ENCODE measurements at places on chromosomes 4 and X.
A peak's percentile ranks its signal among the peaks of the same experiment; 100 is the strongest.

DNA sequence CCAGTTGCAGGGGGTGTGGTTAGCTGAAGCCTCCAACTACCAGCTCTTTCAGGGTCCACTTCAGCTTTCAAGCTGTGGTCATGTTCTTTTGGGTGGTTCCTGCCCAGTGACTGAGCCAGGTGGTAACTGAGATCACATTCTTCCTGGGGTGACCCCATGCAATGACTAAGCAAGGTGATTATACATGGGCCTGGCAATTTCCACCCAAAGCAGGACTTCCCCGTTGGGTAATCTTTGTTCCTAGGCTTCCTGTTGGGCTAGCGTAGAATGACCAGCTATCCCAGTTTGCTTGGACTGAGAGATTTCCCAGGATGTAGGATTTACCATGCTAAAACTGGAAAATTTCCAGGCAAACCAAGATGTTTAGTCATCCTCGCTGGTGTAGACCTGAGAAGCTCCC, 18.4 kb upstream of the MAGEB17 start:
- DNase-seq = no peak

DNA sequence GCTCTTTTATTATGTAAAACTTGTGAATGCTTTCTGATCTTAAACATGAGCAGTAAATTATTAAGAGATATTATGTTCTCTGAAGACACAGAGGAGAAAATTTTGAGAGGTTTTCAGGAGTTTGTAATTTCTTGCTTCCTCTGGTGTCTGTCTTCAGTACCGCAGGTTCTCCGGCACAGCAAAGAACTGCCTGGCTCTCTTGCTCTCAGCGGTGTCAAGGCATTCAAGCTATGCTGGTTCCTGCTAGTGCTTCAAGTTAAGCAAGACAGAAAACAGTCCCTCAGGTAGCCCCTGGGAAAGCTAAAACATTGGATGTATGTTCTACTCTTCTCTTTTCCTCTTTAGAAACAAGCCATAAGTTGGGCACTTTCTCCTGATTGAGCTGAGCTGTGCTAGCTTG, 120.2 kb upstream of the CENPE start:
- DNase-seq = no peak

GRCh38 chr4:91359041-91360031, 944.4 kb upstream of the GRID2 start:
- no peak for DNase-seq

- peak; percentile 2 for DNase-seq
Measured at GRCh38 chr4:81030061-81030980, at the start of gene BMP3. BMP3 (plus strand) TSS chr4:81030708; CDS start chr4:81031285, 577 bp downstream.

DNA sequence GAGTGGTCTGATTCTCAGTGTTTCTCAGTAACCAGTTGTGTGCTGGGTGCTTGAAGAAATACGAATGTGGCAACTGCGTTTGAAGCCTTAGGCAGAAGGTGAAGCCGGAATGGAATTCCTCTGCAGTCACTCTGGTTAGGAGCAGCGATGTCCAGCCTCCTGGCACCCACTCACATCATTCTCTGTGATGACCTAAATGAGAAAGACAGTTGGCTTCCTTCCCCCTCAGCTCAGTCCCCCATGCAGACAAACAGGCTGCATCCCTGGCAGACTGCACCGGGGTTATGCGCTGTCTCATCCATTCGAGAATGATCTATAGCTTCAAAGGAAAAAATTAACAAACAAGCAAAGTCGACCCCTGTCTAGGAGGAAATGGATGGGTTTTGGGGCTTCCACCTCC, 170.1 kb upstream of the SCML1 start:
- no peak for DNase-seq

DNA sequence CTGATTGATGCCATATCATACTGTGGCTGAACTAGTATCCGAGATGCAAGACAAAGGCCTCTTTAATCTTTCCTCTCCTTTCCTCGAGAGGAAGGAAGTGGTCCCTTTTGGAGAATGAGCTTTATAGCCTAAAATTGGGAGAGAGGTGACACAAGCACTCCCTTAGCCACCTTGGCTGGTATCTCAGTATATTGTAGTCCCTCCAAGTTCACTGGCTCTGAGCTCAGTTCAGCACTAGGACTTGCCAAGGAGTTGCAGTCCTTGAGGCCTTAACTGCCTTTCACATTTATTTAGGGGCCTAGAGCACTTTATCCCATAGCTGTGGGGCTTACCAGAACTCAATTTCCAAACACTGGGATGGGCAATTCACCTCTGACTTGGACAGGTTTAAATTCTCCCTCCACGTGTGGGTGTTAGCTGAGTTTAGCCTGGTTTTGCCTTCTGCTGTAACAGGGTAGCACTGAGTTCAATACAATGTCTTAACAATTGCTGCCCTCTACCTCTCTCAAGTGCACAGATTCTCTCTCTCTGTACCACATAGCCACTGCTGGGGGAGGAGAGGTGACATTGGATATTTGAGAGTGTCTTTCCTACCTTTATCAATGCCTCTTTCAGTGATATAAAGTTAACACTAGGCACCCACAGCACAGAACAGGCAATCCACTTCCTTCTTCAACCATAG, 216.4 kb downstream of the TECRL start:
- no peak for DNase-seq

DNA sequence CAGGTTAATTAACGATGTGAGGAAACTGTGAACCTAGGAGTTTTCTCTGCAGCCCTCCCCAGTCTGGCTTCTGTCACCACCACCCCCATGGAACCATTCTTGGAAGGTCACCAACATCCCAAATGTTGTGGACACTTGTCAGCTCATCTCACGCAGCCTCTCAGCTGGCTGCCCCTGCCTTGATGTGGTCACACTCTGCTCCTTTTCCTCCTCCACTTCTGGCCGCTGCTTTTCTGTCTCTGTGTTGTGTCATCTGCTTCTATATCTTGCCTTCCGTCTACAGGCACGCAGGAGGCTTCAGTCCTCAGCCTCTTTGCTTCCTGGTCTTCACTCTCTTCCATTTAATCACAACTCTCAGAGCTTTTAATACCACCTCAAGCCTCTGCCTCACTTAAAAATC, 371.5 kb upstream of the SLIT2 start:
- no peak for DNase-seq

GRCh38 chr4:7734651-7735260, 204.9 kb downstream of the AFAP1 start:
- no peak for DNase-seq

GRCh38 chrX:120140293-120140981, 18.0 kb upstream of the RHOXF2 start:
- no peak for DNase-seq

DNA sequence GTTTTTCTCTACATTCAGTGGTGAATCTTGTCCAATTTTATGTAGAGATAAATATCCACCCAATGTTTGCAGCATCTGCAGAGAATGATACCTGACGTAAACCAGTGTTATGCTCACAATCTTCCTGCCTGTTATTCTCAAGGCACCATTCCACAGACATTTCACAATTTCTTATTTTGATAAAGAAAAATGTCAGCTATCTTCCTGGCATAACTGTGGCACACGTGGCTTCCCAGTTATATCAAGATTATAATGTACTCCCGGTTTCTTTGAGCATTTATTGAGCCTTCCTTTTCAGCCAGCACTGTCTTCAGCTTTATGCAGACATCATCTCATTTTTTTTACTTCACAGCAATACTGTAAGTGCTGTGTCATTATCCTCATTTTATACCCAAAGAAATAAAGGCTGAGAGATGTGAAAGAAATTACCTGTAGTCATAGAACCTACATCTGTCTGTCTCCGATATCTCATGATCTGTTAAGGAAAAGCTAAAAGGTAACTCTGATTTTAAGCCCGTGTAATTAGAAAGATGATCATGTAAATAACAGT, 1300.8 kb upstream of the TENM3 start:
- no peak for DNase-seq

- DNase-seq = no peak
Measured at GRCh38 chr4:130043732-130044160, 947.8 kb downstream of the C4orf33 start.

- DNase-seq = no peak
Measured at GRCh38 chrX:2875798-2876399, 47.2 kb downstream of the GYG2 start.

DNA sequence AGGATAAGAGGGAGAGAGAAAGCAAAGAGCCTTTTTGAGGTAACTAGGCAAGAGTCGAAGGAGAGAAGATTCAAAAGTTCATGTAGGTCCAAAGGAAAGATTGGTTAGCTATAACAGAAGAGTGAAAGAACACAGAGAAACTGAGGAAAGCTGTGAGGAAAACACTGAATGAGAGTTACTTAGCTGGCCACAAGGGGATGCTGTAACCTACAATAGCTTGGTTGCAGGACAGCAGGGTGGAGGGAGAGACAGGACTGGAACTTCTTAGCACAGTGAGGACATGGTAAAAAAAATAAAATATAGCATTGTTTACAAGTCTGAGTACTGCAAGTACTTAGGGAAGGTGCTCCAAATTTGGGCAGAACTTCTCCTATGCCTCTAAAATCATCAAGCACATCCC, 48.3 kb downstream of the RAI2 start:
- DNase-seq = no peak

All from NCI-H510A (cell line).